ENCODE measurements at places on chromosomes 4 and X.

GRCh38 chrX:150542846-150543229 is 25.6 kb upstream of the MTM1 start:
- DNase-seq: no peak

DNA sequence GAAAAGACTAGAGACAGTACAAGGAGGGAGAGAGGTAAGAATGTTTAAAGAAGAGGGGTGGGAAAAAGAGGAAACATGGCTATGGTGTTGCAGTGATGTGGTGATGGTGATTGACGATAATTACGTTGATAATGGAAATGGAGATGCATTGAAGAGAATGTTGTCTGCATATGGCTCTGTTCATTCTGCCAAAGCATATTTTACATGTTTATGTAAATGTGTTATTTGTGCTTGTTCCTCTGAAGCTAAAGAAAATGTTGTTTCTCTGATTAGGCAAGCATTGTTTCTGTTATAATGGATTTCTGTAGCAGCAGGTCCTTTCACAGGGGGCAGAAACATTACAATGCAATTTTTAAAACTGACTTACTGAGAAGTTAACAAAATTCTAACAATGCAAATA is 958.8 kb downstream of the CCSER1 start:
- DNase-seq: no peak

- DNase-seq: no peak
Measured at GRCh38 chr4:165380805-165381204, 2.0 kb downstream of the CPE start.

DNA sequence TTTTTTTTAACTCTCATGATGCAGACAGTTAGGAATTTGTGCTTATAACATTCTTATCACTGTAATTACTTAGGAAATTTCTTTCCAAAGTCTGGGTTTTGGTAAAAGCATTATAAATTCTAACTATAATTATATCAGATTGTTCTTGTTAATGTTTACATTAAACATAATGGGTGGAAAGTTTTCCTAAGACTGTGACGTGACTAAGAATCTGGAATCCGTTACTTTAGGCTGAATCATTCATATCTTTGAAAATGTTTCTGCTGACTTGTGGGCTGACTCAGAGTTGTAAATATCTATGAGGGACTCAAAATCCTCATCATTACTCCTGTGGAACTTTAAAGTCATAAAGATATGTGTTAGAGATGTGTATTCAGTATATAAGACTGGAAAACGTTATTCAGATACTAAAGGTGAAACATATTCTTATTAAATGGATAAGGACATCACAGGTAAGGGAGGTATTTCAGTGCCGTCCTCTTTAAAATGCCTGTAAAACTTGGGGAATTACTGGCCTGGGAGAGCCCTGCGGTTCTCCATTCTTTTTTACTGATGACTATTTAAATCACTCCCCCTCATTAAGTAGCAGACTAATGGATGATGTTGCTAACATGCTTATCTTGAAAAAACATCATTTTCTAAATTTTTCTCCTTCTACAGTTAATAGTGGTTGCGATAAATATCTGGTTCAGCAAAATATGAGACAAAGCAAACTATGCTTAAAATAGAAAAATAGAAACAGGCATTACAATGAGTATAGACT is 159.0 kb downstream of the DCLK2 start:
- no peak for DNase-seq

- DNase-seq: no peak
Measured at GRCh38 chr4:1868293-1868692, 2.9 kb upstream of the NSD2 start.

Measured in thymus (tissue), 14 donors.